HFFc6 (cell line): ENCODE measurements at places on chromosomes 13 and 19.

- no peak for DNase-seq
Observed at GRCh38 chr19:52749780-52750179, 14.9 kb upstream of the ZNF611 start.

DNA sequence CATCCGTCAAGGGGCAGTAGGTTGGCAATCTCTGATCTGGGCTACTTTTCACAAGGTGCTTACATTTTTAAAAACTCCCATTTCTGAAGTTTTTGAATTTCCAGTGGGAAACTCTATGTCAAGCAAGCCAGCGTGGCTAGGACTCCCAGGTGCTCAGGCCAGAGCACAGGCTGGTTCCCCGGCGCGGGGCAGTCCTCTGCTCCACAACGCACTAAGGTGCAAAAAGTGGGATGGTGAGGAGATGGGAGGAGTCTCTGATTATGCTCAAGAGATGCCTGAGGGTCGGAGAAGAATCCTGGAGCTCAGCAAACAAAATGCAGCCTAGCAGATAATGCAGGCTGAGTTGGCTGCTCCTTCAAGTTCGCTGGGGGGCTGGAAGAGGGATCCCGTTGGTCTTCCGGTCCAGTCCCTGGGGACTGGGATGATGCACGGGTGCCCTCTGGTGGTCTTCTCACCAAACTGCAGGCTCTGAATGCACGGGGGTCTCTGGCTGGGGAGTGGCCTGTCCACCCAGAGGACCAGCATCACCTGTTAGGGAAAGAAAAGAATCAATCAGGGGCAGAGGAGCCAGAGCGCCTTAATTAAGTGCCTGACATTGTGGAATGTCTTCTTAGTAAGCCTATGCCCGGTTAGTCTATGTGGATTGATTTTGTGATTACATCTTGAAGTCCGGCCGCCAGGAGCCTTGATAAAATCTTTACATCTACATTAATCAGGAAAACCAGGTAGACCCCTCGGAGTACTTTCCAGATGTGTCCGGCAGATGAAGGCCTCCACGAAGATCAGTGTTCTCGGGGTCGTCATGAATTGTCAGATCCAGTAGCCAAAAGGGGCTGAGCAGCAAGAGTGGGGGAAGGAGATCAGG is 244.4 kb upstream of the MAB21L1 start:
- DNase-seq: peak; percentile 36

- no peak for DNase-seq
Observed at GRCh38 chr13:96033220-96034015, 19.8 kb downstream of the UGGT2 start.

DNA sequence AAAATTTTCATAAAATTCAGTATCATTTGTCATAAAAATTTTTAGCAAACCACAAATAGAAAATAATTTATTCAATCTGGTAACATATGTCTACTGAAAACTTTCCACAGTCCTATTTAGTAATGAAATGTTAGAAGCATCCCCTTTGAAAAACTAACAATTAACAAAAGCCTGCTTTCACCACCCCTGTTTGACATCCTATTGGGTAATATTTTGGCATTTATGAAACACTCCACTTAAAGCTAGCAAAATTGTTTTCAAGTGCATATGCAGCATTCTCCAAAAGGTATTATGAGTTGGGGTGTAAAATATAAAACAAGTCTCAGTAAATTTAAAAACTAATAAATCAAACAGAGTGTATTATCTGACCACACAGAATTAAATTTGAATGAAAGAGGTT is 189.4 kb downstream of the NBEA start:
- no peak for DNase-seq

GRCh38 chr19:11321191-11322126 is 18.0 kb downstream of the RAB3D start:
- no peak for DNase-seq

- DNase-seq: no peak
Observed at GRCh38 chr13:30581582-30581981, 36.1 kb upstream of the USPL1 start.

DNA sequence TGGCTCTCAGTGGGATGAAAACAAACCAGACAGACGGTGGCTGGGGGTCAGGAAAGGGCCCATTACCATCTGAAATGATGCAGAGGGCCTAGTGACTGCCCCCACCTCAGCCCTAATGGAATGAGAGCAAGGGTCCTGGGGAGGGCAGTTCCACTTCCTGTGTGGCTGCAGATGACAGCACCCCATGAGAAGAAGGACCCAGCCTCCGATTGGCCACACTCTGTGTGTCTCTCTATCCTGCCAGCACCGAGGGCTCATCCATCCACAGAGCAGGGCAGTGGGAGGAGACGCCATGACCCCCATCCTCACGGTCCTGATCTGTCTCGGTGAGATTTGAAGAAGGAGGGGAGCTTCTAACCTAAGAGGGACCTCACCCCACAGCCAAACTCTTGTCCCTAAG is 498 bp downstream of the LILRB1 start:
- no peak for DNase-seq

GRCh38 chr13:110575322-110576069 is 14.0 kb upstream of the RAB20 start:
- DNase-seq: peak; percentile 0

DNA sequence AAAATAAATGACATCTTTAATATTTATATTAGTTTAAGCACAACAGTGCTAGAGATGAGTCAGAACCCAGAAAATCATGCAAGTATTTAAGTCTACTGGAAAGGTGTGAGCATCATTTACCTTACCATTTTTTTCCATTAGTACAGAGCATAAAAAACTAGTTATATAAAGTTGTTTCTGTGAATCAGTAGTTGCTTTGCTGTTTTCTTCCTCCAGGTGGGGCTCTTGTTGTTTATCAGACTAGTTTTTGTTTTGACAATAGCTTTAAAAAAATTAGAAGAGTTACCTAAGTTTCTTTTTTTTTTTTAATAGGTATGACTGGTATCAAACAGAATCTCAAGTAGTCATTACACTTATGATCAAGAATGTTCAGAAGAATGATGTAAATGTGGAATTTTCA is 12.7 kb downstream of the SUGT1 start:
- peak; percentile 10 for DNase-seq

GRCh38 chr19:5719274-5719960 is 529 bp downstream of the LONP1 start:
- peak; percentile 29 for DNase-seq

GRCh38 chr13:71254384-71254783 is 612.6 kb downstream of the DACH1 start:
- no peak for DNase-seq

- DNase-seq: peak; percentile 19
Observed at GRCh38 chr13:87671031-87671752, at the start of gene SLITRK5. Gene SLITRK5, plus strand, starts transcription at chr13:87671371. Its CDS starts 4,018 bp downstream, at chr13:87675389.

DNA sequence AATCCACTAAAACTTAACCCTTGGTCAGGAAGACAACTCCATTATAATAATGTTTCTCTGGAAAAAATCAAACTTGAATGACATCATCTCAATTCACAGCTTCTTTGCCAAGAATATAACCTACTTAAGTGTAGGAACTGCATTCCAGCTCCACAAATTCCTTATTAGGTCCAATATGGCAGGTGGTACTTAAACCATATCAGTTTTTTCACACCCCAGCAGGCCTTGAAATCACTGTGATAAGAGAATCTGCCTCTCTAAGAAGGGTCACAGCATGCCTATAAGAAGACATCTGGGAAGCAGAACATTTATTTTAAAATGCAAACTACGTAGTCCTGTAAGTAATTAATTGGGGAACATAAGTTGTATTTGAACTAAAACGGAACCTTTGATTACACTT is 687.8 kb downstream of the DIAPH3 start:
- no peak for DNase-seq

DNA sequence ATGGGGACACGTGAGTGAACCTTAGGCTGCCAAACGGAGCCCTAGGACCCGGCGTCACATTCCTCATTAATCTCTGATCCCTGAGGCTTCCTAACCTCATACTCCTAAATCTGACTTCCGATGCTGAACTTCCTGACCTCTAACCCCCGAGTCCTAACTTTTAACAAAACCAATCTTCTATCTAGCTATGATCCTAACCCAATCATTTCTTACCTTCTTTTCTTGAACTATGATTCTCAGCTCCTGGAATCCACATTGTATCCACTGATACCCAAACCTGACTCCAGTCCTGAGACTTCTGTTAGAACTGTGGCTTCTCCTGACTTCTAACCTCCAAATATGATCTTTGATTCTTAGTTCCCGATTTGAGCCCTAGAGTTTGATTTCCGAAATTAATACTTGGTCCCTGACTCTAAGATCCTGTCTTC is 447 bp downstream of the NFKBIB start:
- no peak for DNase-seq

GRCh38 chr13:50650592-50651504 is 192.6 kb downstream of the DLEU7 start:
- DNase-seq: no peak

DNA sequence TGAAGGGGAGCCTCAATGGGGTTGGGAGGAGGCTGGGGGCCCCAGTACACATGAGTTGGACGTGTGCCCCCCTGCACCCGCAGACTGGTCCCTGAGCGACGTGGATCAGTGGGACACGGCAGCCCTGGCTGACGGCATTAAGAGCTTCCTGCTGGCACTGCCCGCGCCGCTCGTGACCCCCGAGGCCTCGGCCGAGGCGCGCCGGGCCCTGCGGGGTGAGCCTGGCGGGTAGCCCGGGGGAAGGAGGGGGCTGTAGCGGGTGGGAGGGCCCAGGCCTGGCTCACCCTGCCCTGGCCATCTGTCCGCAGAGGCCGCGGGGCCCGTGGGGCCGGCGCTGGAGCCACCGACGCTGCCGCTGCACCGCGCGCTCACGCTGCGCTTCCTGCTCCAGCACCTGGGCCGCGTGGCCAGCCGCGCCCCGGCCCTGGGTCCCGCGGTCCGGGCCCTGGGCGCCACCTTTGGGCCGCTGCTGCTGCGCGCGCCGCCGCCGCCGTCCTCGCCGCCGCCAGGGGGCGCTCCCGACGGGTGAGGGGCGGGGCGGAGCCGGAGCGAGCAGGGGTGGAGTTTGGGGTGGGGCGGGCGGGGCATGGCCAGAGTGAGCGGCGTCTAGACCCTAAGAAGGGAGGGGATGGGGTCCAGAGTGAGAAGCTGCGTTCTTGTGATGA is 8.1 kb downstream of the PIK3R2 start:
- DNase-seq: peak; percentile 21

DNA sequence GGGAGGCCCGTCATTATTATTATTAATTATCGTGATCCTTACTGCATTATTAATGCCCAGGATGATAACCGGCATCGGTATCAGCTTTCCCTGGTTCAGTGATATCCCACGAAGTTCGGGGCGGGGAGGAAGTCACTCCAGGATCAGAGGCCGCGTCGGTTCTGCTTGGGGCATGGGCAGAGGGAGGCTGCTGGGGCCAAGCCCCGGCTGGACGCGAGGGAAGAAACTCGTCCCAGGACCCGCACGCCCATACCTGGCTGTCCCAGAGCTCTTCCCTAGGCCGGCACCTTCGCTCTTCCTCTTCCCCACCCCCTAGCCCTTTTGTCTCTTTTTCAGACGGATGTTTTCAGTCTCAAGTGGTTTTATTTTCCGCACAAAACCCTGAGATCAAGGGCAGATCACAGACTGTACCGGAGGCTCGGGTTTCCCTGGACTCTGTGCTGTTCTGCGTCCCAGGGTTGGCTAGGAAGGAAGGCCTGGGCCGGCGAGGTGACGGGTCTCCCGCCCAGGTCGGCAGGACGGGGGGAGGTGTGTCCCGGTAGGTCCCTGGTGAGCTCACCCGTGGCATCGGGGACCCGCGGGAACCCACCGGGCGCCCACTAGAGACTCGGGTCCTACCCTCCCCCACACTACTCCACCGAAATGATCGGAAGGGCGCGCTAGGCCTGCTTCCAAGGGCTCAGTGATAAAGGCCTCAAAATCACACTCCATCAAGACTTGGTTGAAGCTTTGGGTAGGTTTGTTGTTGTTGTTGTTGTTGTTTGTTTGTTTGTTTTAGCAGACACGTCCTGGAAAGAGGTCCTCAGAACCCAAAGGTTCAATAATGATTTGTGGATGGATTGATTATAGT is 7.9 kb downstream of the ZIC2 start:
- DNase-seq: no peak

GRCh38 chr19:54905803-54906511 is at the start of gene NCR1:
Gene NCR1, plus strand, starts transcription at chr19:54906148. Its CDS starts 40 bp downstream, at chr19:54906188.
- DNase-seq: no peak

DNA sequence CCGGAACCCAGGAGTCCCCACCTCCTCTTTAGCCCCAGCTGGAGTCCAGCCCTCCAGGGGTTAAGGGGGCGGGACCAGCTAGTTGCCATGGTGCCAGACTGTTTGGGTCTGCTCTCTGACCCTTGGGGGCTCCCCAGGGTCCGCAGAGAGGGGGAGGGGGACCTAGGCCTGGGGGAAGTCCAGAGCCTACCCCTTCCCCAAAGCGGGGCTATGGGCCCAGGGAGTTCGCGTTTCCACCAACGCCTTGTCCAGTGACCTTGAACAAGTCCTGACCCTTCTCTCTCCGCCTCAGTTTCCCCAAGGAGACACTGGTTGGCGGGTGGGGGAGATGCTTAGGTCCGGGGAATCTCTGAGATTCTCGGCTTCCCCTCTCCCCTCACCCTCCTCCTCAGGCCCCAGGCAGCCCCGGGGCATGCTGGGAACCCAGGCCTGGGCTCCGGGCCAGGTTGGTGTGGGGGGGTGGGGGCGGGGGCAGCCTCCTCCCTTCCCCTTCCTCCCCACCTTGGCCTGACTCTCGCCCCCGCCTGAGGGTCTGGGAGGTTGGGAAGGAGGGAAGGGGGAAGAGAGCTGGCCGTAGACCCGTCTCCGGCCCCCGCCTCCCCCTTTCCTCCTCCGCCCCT is 2.6 kb upstream of the SPACA6 start:
- DNase-seq: peak; percentile 55

DNA sequence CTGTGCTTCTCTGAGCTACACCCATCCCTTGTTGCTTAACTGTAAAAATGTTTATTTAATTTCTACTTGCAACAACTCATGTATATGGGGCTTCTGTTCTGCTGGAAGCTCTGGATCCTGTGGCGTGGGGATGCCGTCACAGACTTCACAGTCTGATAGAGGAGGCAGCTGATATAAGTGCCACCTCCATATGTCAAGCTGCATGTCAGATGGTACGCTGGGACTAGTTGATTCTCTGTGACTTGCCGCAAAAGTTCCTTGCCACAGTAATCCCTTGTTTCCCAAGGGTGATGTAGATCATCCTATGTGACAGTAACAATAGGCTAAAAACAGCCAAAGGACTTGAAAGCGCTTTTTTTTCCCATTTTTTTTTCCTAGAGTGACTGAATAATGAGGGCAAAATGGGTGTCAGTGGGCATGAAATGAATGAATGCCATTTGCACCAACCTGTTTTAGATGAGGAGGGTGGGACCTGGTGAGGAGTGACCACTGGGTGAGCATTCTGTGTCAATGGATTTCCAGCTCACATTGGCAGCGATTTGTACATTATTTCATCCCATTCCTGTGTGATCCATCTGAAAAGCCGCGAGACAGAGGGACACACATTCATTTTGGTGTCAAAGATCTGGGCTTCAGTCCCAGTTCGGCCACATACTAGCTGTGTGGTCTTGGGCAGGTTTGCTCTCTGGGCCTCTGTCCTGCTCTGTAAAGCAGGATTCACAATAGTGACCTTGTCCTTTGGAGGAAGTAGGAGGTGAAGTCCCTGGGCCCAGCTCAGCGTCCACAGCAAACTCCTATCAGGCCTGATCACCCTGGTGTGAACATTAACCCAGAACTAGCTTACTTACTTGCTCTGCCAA is 88.9 kb upstream of the RNF113B start:
- DNase-seq: no peak

DNA sequence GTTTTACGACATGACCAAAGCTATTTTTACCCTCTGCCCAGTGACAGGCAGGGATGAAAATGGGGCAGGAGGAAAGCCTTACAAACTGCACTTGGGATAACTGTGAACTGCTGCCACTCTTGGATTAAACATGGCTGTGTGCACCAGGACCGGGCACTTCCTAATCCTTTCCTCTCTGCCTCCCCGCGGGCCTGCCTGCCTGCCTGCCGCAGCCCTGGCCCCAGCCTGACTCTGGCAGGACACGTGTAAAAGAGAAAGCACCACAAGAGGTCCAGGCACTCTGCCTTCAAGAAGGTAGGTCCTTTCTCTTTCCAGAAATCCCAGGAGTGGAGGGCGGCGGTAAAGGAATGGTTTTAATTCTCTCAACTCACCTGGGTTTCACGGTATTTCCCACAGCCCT is 4.8 kb downstream of the TSHZ3 start:
- no peak for DNase-seq
